Activated T-cell treated with anti-CD3 and anti-CD28 coated beads for 1 hour (primary cell): ENCODE measurements at places on chromosomes 7 and 10.

GRCh38 chr7:106569500-106569929 lies 91.4 kb downstream of the CCDC71L start:
- DNase-seq = no peak

DNA sequence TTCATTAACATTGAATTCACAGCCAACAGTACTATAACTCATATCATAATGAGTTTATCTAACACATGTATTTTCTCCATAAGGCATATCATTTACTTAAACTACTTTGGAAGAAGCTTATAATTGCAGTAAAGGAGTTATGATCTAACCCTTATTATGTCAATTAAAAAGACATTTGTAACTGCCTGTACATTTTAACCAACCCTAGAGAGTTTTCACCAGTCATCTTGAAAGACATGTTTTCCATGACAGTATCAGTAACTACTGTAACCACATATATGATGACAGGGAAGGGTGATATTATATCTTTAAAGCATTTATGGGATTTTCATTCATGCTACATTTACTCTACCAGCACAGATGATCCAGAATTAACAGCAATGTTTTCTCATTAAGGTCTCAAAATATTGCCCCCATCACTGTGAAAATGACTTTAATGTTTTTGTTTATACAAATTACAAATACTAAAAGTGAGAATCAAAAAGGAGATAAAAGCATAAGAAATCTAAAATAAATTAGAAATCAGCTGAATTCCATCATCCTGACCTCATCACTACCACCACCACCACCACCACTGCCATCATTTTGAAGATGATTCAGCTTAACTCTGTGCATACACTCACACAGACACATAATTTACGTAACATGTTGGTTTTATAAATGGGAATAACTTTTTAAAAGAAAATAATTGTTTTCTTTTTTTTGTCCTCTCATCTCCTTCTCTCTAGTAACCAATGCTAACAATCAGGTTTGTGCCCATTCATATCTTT lies 53.6 kb downstream of the MKLN1 start:
- no peak for DNase-seq

DNA sequence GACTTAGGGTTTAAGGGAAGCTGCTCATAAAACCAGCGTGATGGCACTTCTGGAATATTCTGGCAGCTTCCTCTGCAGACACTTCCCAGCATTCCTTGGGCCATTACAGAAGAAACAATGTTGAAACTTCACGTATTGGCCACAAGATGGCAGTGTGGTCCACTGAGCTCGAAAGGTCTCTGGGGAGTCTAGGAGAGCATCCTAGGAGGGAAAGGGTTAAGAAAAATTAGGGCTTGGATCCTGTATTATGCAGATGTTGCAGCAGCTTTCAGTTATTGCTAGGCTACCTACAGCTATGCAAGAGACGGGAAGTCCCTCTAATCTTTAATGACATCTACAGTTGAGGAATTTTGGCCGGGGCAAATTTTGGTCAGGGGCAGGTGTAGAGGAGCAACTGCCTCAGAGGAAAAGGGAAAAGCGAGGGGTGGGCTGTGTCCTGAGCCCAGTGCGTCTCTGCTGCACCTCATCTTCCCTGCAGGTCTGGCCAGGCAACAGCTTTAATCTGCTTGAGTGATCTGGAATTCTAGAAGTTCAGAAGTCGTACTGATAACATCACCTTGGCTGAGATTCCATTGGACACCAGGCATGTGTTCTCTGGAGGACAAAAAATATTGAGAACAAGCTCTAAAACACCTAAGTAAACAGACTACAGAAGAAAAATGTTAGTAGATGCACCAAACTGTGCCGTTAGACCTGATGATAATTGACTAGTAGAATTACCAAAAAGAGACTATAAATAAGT lies 220.8 kb upstream of the PRSS58 start:
- no peak for DNase-seq

GRCh38 chr7:49150486-49150885 lies 226.1 kb downstream of the CDC14C start:
- no peak for DNase-seq

DNA sequence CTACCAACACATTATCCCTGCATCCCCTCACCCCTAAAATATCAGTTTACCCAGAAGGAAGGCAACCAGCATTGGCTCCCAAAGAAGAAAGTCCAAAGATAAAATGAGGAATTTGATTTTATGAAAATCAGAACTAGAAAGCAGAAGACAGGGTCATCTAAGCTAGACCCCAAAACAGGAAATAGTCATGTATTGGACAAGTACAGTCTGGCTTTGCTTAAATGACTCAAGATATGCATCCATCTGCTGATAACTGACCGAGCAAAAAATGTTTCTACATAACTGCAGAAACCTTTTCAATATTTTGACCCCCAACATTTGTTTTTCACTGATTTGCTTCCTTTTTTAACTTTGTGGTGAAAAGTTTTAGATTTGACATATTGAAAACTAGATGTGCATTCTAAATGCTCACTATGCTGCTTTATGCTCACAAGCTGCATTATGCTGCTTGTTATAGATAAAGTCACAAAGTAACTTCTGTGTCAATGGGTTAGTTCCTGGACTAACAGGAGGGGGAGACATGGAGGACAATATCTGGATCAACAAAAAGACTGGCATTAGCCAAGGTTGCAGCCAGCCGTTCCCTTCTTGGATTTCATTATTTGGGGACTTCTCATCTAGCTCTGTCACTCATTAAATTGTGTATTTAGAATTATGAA lies 227.0 kb downstream of the INHBA start:
- DNase-seq = no peak

GRCh38 chr10:71735709-71736569 lies 16.4 kb upstream of the C10orf105 start:
- no peak for DNase-seq

- no peak for DNase-seq
Measured at GRCh38 chr10:103463499-103463898, 4.8 kb upstream of the CALHM1 start.

GRCh38 chr10:17744341-17744861 lies 7.6 kb upstream of the TMEM236 start:
- no peak for DNase-seq

GRCh38 chr7:99369767-99370391 lies 4.7 kb upstream of the ARPC1B start:
- DNase-seq = no peak

DNA sequence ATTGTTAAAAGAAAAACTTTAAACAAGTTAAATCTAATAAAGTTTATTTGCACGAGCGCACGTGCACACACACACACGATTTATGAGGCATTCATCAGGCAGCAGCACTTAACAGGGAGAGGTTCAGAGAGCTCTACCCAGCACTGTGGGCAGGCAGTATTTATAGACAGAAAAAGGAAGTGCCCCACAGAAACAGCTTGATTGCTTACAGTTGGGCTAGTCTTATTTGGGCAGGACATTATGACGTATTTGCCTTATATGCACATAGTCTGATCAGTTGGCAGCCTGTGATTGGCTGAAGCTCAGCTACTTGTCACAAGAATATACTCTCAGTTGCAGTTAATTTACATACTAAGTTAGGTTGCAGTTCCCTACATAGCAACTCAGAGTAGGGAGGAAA lies 1.2 kb upstream of the SDHAF3 start:
- DNase-seq = no peak

- no peak for DNase-seq
Measured at GRCh38 chr7:143487566-143487965, 9.9 kb downstream of the TAS2R41 start.

- no peak for DNase-seq
Measured at GRCh38 chr7:137757146-137757925, 89.4 kb downstream of the DGKI start.

- DNase-seq = no peak
Measured at GRCh38 chr7:55120501-55121198, 101.8 kb downstream of the EGFR start.

DNA sequence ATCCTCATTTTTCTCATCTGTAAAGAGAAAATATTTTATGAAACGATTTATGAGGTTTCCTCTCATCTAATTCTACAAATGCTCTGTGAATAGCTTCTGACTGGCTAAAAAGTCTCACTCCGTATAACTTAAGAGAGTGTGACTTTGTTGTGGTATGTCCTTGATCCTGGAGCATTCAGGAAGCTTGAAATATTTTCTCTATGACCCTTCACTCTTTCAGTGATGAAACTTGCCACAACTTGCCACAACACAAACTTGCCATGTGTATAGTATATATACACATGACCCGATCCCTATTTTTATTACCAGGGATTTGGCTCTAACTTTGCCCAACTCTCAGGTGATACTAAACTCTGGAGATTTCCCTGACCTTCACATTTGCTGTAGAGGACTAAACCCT lies 74.1 kb downstream of the TES start:
- DNase-seq = no peak

GRCh38 chr10:17200001-17200911 lies 1.2 kb downstream of the TRDMT1 start:
- no peak for DNase-seq

DNA sequence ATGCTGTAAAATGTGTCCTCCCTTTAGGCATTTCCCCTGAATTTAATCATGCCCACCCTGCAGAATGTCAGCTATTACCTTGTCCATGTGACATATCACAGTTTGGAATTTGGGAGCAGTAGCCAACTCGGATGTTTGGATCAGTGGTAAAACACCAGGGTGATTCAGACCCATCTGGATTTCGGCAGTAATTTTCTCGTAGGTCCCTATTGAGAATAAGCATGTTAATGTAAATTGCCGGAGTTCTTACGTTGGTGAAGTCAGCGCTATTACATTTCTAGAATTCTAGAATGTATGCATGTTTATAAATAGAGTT lies 44.1 kb downstream of the HGF start:
- no peak for DNase-seq

GRCh38 chr7:8254667-8255066 lies 7.3 kb downstream of the ICA1 start:
- DNase-seq = no peak

GRCh38 chr7:149778696-149779501 lies 5.5 kb upstream of the ZNF467 start:
- no peak for DNase-seq

DNA sequence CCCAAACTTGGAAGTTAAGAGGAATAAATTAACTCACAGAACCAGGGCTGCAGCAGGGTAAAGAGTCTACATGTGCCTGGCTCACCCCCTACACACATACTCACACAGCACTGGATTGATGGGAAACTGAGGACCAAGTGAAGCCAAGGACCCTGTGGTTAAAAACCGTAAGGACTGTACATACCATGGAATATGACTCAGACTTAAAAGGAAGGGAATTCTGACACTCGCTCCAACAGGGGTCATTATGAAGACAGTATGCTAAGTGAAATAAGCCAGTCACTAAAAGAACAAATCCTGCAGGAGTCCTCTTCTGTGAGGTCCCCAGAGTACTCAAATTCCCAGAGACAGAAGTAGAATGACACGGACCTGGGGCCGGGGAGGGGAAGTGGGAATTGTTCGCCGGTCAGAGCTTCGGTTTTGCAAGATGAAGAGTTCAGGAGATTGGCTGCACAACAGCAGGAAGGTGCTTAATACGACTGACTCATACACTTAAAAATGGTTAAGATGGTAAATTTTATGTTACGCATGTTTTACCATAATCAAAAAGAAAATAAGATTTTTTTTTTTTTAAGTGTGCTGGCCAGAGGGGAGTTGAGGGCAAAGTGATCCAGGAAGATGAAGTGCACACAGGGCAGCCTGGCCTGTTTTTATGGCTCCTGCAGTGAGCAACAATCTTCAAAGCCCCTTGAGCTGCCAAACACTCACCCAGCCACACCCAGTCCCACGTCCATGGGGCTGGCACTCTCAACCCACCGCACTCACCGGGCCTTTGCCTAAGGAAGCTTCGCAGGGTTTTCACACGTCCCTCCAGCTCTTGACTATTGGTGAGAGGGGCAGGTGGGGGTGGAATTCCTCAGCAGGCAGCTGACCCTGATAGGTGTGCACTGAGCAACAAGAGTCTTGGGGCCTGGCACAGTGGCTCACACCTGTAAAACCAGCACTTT lies 26.4 kb downstream of the DRGX start:
- no peak for DNase-seq

DNA sequence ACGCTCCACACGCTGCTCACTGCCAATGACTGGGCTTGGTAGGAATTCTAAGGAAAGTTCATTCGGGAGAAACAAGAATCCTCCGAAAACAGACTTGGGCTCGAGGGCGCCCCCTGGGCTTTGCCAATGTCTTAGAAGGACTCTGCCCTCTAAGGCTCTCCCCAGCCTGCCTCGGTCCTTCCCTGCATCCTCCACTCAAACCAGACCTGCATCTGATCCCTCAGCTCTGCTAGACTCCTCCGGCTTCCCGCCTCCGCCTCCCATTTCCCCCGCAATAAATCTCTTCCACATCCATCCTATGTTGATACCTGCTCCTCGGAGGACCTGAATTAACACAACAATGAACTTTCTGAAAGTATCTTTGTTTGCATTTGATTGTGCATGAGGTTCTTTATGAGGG lies 177.6 kb downstream of the PLPP4 start:
- DNase-seq = no peak

DNA sequence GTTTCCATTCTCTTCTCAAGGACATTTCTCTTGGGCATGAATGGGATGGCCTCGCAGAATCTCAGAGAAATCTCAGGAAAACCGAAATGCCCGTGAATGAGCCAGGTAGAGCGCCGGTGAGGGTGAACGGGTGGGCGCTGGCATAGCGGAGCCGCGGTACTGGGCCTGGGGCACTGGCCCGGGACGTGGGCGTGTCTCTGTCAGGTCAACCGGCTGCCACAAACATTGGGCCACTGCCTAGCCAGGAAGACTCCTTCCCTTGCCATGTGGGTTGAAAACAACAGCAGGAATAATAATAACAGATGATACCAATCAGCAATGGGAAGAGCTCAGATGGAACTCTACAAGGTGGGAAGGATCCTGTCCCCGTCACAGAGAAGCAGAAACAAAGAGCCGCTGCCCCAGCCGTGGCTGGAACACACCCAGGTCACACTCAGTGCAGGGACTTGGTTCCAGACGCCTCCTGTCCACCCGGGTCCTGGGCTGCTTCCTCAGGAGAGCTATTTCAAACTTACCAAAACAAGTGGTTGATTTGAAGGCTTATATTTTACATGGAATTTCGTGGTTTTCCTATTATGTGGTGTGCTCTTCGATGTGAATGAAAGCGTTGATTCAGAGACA lies 51.1 kb upstream of the EBF3 start:
- no peak for DNase-seq

GRCh38 chr7:85608804-85609203 lies 421.9 kb upstream of the SEMA3D start:
- DNase-seq = no peak

- no peak for DNase-seq
Measured at GRCh38 chr10:118148247-118148646, 101.5 kb upstream of the RAB11FIP2 start.

GRCh38 chr7:133053321-133053891 lies 28.5 kb downstream of the CHCHD3 start:
- no peak for DNase-seq
